Kasumi-1 (cell line): ENCODE measurements at places on chromosomes 3 and 15.
A peak's percentile ranks its signal among the peaks of the same experiment; 100 is the strongest.

DNA sequence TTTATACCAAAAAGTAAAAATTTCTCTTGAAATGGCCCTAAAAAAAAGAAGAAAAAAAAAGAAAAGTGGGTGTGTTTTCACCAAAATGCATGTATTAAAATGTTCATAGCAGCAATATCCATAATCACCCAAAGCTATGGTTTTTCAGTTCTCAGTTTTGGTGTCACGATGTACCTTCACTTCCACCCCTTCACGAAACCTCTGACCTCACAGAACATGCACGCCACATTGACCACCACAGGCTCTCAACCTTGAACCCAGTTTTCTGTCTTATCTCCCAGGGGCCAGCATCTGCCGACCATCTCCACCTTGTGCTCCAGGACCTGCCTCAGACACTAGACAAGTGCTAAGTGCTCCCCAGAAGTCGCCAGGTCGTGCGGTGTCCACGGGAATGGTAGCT, 30.4 kb downstream of the COLQ start:
- DNase-seq: no peak

DNA sequence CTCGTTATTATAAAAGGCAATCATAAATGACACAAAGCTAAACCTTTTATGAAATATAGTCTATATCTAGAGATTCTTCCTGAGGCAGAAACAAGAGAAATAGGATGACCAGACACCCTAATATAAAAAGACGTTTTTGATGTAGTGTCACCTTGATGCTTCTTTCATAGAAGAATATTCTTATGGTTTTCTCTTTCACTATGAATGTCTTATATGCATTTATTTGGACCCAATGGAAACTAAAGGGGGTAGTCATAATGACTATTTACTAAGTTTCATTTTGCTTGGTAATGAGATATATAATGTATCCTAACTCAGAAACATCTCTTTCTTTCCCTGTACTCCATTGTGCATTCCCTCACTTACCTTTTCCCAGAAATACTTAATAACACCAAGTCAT, 393.9 kb downstream of the RAP2B start:
- DNase-seq: no peak

DNA sequence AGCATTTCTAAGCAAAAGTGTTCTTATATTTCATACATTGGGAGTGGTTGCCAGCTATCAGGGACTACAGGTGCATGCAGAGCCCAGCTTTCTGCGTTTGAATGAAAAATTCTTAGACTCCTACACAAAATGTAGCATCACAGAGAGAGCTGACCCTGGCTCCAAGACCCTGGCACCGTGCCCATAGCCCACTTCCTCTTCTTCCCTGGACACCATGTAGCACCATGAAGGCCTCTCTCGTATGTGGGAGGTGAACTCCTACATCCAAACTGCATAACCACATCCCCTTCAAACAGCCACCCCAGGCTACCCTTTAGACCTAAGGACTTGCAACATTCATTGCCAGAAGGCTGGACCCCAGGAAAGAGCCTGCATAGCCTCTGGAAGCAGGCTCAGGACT, 35.8 kb upstream of the ATOSA start:
- DNase-seq: no peak

DNA sequence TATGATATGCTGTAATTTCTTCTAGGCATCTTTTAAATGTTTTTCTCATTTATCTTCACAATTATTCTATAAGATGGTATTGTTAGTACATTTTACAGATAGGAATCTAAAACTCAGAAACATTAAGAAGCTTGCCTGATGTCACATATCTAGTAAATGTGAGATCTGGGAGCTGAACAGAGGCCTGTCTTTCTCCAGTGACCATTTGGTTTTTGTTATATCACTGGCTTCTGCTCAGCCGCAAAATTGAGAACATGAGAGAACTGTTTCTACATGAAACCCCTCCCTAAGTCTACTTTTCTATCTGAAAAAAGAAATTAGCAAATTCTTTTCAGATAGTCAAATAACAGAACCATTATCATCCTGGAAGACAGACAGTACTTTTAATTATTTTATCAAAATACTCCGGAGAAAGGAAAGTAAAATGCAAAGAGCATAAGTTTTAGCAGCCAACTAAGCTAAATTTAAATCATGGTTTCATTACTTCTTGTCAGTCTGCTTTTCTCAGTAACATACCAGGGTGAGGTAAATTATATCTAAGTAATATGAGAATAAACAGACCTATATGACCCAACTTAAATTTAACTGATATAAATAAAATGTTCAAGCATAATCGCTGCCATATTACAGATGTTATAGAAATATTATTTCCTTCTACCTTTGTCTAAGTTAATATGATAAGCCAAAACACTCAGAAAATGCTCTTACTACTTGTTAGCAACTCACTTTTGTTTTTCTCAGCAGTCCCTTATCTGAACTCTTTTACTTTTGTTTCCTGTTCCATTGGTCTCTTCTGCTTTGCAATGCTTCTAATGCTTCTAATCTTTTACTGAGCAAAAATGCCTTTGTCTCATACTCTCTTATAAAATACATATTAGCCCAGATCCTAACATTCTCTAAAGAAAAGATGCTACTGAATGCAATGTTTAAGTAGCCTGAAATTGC, 68.0 kb upstream of the MBNL1 start:
- DNase-seq: peak; percentile 32

GRCh38 chr3:114671741-114672510, 378.1 kb downstream of the TIGIT start:
- no peak for DNase-seq

DNA sequence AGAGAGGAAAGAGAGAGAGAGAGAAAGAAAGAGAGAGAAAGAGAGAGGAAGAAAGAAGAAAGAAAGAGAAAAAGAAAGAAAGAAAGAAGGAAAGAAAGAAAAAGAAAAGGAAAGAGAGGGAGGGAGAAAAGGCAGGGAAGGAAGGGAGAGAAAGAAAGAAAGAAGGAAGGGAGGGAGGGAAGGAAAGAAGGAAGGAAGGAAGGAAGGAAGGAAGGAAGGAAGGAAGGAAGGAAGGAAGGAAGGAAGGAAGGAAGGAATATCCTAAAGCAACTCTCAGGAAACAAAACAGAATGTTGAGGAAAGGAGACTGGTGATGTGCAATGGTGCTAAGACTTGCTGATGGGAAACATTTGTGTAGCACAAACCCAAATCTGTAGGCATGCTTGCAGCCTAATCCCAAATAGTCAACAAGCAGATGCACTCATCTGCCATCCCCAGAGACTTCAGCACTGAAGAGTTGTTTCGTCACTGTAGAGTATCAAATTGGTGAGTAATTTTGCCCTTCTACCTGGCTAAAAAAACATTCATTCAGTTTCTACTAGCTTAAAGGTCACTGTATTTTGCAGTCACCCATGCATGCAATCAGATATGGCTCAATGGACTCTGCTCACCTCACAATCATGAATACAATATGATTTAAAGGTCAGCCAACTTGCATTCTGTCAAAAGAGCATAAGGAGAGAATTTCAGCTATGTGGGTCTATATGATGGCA, 480.3 kb downstream of the FGF12 start:
- DNase-seq: no peak

DNA sequence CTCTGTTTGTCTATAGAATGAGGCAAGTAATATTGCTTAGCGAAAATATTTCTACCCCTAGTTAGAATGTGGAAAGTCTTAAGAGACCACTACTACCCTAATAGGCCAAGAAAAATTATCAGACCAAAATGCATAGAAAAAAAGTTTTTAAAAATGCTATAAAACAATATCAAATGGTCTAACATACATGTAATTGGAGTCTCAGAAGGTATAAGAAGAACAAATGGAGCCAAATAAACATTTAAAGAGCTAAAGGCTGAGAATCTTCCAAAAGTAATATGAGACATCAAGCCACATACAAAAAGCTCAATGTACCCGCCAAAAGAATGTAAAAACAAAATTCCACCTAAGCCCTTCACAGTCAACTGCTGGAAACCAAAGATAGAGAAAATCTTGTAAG, 133.5 kb upstream of the GADL1 start:
- no peak for DNase-seq

DNA sequence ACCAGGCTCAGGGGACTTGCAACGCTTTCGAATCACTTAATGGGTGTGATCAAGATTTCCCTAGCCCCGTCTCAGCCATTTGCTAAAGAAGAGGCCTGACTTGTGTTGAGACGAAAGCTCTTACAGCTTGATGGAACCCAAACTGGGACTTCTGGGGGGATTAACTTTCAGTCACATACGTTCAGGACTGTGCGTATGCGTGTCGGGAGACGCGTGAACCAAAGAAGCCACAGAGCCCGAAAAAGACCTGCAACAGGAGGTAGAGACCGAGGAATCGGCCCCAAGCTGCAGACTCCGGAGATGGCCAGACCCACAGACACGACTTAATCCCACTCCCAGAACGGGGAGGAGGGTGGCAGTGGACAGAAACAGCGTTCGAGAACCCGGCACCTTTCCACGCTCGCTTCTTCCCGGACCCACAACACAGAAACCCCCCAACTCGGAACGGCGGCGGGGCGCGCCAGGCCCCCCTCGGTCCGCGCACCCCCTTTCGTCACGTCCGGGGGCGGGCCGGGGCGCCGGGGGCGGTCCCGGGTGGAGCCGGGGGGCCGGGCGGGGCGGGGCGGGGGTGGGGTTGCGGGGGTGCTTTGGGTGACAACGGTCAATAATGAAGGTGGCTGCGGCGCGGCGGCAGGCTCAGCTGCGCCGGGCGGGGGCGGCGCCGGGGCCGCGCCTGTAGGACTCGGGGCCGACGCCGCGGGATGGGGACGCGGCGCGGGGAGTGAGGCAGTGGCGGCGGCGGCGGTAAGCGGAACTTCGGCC, at the start of gene ATP11B:
Gene ATP11B (plus strand): TSS at position 604 of the 762 bp plus-strand sequence. CDS start 256 bp downstream, outside the sequence.
- DNase-seq: peak; percentile 76

DNA sequence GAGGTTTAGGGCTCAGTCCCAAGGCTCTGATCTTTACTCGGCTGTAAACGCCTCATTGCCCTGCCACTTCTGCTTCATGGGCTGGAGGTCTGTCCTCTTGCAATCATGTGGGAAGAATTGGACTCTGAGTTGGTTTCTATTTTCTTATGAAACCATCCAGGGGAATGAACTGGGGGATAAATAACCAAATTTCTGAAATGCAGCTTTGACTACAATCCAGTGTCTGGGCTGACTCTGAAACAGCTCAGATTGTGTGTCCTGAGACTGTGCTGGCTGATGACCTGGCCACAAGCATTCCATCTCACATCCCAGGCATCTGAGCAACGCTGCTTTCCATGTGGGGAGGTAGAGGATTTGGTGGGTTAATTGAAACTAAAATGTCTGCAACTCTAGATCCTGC, 71.0 kb upstream of the GALNT15 start:
- no peak for DNase-seq

DNA sequence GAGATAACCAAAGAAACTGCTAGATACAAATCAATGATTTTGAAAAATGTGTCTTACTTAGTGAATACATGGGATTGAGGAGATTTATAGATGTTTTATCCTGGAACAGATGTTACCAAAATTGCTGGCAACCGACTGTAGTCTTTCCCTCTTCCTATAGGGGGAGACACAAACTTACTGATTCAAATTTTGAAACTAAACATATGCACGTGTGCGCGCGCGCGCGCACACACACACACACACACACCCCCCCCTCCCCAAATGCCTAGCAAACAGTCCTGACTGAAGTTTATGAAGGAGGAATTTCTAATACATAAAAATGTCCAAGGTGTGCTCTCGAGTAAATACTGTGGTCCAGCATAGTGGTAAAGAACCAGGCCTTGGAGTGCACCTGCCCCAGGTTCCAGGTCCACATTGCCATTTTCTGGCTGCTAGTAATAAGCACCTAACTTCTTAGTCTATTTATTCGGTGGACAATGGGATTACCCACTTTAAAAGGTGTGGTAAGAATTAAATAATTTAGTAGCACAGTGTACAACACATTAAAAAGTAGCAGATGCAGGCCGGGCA, 18.5 kb upstream of the C3orf62 start:
- peak; percentile 68 for DNase-seq

GRCh38 chr3:137845194-137845593, 81.1 kb downstream of the SOX14 start:
- DNase-seq: no peak

GRCh38 chr15:40038275-40038637, 725 bp downstream of the SRP14 start:
- DNase-seq: no peak

GRCh38 chr3:168216851-168217250, 121.1 kb upstream of the GOLIM4 start:
- DNase-seq: no peak

DNA sequence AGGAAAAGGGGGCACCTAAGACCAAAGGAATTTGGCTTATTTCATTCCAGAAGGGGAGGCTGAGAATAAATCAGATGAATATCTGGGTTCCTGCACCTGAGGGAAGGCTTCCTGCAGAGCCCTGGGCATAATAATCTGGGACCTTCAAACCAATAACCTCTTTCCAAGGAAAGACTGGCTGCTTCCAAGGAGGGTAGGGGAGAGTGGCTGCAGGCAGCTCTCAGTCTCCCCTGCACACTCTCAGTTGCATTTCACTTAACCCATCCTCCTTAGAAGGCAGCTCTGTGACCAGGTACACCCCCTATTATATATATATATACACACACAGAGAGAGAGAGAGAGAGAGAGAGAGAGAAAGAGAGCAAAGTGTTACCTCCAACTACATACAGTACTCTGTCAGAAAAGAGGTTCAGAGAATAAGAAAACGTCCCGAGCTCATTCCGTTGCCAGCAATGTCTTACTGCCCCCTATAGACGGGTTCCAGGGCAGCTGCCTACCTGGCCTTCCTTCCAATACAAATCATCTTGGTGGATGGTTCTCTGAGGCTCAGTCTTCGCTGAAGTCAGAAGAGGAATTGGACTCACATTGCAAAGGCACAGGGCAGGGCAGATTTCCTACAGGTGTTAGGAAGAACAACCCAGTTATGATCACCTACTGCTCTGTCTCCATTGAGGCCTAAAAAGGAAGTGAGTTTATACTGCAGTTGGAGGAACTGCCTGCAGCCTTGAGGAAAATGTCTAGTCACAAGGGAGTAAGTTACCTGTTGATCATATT, 26.1 kb downstream of the CAPN3 start:
- peak; percentile 48 for DNase-seq

DNA sequence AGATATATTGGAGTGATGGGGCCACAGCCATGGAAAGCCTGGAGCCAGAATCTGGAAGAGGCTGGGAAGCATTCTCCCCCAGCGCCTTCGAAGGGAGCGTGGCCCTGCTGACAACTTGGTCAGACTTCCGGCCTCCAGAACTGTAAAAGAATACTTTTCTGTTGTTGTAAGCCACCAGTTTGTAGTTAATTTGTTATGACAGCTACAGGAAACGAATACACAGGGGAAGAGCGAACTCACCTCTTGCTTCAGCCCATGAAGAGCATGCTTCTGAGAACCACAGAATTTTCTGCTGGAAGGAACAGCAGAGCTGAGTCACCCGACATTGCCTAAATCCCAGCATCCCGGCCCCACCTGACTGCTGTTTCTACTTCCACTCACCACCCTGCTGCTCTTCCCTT, 501.7 kb downstream of the SHQ1 start:
- no peak for DNase-seq
